Stimulated activated CD4-positive, alpha-beta T cell treated with anti-CD3 and anti-CD28 coated beads, Interleukin-12 subunit alpha, Interleukin-12 subunit beta, amount 100 ng/mL, for 4 hours (primary cell): ENCODE measurements at places on chromosomes 12 and 14.

GRCh38 chr12:31300783-31301182 lies 25.2 kb downstream of the SINHCAF start:
- no peak for DNase-seq

- no peak for DNase-seq
These were observed 18.8 kb upstream of the GALNT9 start for GRCh38 chr12:132348176-132348575.

DNA sequence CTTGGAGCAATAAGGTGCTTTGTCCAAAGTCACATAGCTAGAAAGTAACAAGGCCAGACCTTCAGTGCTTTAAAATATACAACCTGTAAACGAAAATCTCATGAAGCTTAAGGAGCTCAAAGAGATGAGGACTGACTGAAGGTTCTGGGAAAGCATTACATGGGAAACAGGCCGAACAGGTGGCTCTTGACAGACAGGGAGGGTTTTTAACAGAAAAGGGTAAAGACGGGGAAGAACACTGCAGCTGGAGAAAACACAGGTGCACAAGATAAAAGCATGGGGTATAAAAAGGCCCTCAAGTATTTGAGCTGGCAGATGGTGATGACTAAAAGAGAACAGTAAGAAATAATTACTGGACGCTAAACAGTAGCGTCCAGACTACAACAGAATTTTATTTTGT lies 257.2 kb downstream of the NELL2 start:
- no peak for DNase-seq

- no peak for DNase-seq
These were observed 170.0 kb downstream of the PLCZ1 start for GRCh38 chr12:18567787-18568186.

- no peak for DNase-seq
These were observed 23.1 kb downstream of the GARIN6 start for GRCh38 chr12:99670635-99671034.

GRCh38 chr14:64772397-64772950 lies 68.2 kb downstream of the PLEKHG3 start:
- DNase-seq: no peak

- no peak for DNase-seq
These were observed 423.7 kb downstream of the LRIG3 start for GRCh38 chr12:58496411-58497190.

GRCh38 chr14:32426586-32427388 lies 97.7 kb downstream of the AKAP6 start:
- no peak for DNase-seq

DNA sequence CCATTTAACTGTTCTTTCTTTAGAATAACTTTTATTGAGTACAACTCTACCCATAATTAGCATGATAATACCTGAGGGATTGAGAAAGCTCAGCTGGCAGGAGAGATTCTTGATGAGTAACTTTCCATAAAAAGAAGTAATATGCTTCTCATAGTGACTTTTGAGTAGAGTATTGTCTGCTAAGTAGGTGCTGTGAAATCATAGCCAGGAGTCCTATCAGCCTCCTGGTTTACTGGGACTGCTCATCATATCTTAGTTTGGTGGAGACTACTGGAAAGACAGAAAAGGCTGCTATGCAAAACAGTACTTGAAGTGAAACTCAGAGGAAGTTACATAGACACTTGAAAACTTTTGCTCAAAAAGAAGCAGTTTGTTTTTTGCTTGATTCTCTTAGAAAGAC lies 113.3 kb upstream of the ATP2B1 start:
- no peak for DNase-seq

DNA sequence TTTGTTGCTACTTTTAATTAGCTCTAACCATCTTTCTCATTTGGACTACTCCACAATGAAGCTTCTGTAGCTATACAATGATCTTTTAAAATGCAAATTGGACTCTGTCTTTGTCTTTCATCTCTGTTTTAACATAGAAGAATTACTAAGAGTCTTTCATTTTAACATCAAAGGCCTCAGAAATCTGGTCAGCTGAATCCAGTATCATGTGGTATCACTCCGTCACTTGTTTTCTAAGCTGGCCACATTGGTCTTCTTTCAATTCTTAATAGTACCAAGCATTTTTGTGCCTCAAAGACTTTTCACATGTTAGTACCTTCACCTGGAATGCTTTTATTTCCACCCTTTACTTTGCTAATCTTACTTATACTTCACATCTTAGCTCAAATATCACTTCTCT lies 95.5 kb upstream of the SLC16A7 start:
- no peak for DNase-seq

DNA sequence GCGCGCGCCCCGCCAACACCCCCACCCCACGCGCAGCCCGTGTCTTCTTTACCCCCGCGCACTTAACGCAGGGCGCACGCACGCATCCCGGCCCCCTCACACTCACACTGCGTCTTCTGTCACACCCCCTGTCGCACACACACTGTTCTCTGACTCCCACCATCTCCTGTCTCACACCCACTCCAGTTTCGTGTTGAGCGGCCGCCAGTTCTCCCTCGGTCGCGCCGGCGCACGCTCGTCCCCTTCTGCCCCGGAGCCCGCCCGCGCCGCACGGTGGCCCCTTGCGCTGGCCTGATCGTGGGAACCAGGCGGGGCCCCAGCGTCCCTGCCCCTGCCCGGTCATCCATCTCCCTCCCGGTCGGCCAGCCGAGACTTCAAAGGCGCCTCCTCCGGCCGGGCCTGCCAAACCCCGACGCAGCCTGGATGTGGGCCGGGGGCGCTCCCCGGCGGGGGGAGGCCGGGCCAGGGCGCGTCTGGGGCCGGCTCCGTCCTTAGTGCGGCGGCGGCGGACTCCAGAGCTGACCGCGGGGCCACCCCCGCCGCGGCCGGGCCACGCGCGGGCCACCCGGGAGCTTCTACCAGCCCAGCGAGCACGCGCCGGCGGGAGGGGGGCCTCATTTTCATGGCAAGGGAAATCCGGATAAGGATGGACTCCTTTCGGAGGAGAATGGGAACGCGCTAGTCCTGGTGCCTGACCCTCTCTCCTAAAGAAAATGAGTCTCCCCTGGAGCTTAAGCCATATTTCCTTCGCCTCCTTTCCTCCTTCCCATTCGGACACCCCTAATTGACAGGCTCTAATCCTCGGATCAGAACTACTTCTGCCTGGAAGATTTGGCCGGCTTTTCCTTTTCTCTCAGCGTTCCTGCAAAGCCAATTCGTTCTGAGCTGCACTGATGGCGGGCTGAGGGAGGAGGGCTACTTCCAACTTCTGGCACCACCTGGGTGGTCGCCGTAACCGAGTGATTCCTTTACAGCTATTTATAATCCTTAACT lies 82.0 kb upstream of the HMGA2 start:
- DNase-seq: no peak

DNA sequence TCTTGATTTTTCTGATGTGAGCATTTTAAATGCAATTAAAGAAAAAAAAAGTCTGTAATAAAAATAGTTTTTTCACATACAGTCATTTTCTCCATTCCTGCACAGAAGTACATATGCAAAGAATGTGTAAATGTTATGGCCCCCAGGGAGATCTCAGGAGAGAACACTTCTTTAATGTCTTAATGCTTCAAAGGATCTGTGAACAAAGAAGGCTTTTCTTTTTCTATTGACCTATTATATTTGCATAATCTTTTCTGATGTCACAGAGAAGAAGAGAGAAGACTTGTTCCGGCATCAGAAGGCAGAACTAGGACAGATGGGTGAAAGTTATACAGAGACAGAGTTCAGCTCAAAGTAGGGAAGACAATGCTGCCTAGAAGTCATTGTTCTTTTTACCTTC lies 413.5 kb upstream of the STXBP6 start:
- DNase-seq: no peak

- no peak for DNase-seq
These were observed 187.0 kb downstream of the SPTSSA start for GRCh38 chr14:34275078-34275477.

DNA sequence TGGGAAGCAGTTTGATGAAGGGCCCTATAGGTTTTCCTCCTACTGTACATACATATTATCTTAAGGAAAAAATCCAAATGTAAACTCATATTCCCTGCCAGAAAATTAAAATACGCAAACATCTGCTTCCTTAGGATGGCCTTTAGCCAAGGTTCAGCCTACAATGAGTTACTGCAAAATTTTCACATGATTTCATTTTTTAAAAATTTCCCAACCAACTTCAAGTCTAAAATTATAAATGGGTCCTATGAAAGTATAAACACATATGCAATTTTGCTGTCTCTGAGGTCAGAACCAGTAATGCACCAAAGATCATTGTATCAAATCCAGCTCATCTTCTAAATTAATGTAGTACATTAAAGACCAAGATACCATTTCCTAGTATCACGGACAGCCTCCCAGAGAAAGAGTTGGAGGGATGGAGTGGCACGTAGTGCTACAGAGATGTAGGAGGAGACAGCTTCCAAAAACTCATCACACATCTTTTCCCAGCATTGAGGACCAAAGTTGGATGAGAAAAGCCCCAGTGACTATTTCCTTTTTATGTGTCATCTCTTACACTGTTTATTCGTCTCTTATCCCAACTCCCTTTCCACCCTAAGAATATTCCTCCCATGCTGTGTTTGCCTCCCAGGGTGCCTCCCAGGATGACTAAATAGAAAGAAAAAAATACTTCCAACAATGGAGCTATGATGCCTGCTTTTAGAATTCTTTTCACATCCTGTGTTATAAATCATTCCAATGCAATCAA lies 92.3 kb upstream of the SLCO1C1 start:
- no peak for DNase-seq
